ENCODE measurements at places on chromosomes 2 and 18.

DNA sequence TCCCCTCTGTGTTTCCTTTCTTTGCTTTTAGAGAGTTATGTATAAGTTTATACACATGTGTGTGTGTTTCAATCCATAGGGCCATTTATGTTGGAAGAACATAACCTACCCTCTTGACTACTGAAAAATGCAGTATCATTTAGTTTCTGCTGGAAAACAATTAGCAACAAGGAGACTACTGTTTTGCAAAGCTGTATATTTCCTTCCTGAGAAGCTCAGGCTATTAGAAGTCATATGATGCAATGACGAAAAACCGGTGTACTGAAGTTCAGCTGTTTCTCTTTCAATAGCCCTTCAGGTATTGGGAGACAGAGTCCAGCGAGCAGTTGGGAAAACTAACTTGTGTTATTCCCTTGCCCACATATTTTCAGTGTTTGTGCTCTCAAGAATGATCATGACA lies 447.7 kb upstream of the GYPC start:
- no peak for DNase-seq

DNA sequence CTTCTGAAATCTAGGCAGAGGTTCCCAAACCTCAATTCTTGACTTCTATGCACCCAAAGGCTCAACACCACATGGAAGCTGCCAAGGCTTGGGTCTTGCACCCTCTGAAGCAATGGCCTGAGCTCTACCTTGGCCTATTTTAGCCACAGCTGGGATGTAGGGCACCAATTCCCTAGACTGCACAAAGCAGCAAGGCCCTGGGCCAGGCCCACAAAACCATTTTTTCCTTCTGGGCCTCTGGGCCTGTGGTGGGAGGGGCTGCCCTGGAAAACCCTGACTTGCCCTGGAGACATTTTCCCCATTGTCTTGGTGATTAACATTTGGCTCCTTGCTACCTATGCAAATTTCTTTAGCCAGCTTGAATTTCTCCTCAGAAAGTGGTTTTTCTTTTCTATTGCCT lies 315.2 kb downstream of the DCDC2C start:
- DNase-seq = no peak

DNA sequence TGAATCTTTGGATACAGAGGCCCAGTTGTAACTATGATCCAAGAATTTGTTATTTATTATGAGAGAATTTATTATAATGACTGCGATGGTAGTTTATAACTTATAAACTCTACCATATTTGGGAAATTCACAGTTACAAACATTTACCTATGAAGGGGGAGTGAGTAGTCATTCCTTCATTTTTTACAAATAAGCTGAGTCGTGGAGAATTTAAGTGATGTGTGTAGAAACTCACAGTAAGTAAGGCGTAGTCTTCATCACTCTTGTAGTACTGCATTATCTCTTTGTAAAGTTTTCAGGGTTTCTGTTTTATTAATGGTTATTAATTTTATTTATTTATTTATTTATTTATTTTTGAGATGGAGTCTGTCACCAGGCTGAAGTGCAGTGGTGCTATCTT lies 13.5 kb downstream of the CREB1 start:
- no peak for DNase-seq

DNA sequence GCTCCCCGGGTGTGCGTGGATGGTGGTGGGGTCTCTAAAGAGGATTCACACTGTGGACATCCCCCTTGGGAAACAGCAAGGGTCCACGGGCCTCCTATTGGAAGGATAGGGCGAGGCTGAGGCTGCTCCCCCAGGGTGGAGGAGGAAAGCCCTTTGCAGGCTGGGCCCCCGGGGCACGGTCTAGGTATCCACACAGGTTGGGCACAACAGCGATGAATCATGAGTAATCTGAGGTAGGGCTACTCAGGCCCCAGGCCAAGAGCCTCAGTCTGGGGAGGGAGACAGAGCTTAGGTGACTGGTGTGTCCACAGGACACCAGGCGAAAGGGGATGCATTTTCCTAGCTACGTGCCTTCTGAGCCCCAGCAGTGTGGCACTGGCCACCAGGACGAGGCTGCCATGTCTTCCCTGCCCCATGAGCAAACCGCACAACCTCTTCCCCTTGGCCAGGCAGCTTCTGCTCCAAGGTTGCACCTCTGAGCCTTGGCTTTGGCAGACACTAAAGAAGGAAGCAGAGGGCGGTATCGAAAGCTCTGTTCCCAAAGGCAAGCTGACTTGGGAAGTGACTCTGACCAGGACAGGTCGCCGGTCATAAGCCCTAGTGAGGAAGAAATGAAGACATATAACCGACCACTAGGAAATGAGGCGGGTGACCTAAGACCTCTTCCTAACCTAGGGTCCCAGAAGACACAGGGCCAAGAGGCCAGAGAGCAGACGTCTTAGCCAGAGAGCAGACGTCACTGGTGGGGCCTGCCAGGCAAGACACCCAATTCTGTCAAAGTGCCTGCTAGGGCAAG lies 14.6 kb upstream of the SEMA4C start:
- no peak for DNase-seq

DNA sequence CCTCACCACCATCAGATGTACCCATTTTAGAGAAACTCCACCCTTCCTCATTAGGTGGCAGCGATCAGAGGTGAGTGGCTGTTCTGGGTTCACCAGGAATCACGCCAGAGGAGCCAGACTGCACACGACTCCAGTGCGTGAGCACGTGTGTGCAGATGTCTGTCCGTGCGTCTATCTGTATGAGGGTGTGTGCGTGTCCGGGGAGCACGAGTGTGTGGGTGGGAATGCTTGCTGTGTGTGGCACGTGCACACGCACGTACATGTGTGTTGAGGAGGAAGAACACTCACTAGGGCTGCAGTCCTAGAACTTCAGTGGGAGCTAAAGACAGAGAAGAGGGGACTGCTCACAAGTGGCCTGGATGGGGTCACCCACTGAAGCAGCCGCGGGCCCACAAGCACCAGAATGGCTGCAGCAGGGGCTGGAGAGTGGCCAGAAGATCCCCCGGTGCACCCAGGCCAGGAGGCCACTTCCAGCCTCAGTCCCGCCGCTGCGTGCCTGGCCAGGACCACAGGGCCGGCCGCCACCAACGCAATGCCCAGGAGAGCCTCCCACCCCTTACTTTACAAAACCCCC lies 13.9 kb downstream of the HDAC4 start:
- no peak for DNase-seq

- no peak for DNase-seq
These were observed 9.0 kb upstream of the ATRAID start for GRCh38 chr2:27202854-27203253.

GRCh38 chr2:189204322-189204941 lies 24.9 kb upstream of the COL5A2 start:
- DNase-seq = no peak

- DNase-seq = no peak
These were observed 62.4 kb downstream of the TANC1 start for GRCh38 chr2:159030674-159031380.

GRCh38 chr2:173696274-173696673 lies 268.9 kb downstream of the SP3 start:
- no peak for DNase-seq

DNA sequence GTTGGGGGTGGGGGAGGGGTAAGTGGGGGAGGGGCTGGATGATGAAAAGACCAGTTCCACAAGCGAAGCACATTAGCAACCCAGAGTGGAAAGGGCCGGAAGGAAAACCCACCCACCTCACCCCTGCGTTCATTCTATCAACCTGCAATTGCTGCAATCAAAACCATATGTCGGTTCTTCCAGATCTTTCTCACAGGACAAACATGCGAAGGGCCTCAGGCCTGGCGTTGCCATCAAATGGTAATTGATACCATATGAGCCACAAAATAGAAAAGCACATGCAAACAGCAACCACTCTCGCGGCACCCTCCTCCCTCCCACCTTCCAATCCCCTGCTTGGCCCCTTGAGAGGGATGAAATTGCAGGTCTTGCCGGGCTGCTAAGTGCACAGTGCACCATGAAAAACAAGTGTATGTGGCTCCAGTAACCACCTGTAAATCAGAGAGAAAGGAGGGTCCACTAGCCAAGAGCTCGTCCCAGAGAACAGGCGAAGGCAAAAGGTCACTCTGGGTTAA lies 287.5 kb downstream of the TCF4 start:
- DNase-seq = no peak

Data from activated gamma-delta T cell treated with Interleukin-2 at 50 U/mL for 16 hours (primary cell).